Activated CD4-positive, alpha-beta T cell treated with anti-CD3 and anti-CD28 coated beads for 36 hours (primary cell): ENCODE measurements at places on chromosomes 2 and 18.
A peak's percentile ranks its signal among the peaks of the same experiment; 100 is the strongest.

GRCh38 chr2:120861576-120862191, 126.0 kb downstream of the GLI2 start:
- no peak for DNase-seq

GRCh38 chr2:48993576-48993975, 160.7 kb downstream of the FSHR start:
- no peak for DNase-seq

GRCh38 chr2:195543063-195543462, 114.0 kb upstream of the SLC39A10 start:
- no peak for DNase-seq

DNA sequence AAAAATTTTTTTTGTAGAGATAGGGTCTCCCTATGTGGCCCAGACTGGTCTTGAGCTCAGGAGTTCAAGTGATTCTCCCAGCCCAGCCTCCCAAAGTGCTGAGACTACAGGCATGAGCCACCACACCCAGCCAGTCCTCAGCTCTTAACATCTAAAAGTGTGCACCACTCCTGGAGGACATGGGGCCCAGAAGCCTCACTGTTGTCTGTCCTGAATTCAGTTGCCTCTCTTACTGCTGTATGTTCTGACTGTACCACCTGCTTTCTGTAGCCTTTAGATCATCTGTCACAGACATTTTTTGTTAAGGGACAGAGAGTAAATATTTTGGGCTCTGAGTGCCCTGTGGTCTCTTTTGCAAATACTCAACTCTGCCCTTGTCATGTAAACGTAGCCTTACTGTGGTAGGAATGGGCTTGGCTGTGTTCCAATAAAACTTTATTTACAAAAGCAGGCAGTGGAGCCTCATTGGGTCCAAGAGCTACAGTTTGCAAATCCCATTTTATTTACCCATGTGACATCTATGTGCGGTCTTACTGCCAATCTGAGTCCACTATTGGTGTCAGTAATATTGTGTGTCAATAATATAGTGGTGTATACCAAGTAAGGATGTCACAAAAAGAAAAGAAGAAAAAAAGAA, 38.1 kb downstream of the TMEM37 start:
- no peak for DNase-seq

GRCh38 chr2:74259733-74260132, 61.3 kb downstream of the MTHFD2 start:
- DNase-seq = no peak

DNA sequence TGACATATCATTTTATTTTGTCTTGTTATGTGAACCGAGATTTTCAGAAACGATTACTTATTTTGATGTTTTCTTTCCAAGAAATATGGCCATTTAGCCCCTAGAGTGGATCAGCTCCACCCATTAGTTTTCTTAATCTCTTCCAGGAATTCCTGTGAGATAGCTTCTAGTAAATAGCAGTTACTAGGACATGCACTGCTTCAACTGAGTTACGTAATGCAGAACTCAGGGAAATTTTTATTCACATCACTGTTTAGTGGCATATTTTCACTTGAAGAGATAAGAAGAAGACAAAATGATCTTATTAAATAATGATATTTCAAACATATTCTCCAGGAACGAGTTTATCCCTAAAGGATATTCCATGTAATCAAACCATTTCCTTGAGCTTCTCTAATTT, 573.5 kb upstream of the CNTNAP5 start:
- DNase-seq = no peak

DNA sequence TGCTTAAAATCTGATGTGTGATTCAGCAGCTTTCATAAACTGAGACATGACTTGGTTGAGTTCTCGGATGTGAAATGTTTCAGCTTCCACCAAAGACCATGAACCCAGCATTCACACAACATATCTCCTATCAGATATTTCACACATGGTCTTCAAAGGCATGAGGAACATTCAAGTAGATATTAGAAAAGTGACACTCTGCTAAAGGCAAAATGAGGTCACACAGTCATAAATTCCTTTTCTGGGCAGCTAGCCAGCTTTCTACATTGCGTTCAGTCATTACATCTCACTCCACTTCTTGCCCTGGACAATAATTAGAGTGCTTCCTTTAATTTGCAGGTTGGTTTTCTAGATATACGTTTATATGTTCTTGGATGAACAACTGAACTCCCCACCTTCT, 96.7 kb downstream of the GAREM1 start:
- DNase-seq = no peak

DNA sequence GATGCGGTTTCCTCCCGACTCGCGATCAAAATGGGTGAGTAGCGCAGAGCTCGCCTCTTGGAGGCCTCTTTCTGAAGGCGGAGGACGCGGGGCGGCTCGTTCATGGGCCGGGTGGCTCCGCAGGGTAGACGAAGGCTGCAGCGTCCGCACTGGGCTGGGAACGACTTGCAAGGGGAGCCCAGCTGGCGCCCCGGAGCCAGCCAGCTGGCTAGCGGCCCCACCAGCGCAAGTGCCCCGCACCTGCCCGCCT, 328 bp upstream of the PASK start:
- DNase-seq = no peak

- DNase-seq = no peak
Observed at GRCh38 chr2:180882959-180883358, 97.4 kb upstream of the UBE2E3 start.

DNA sequence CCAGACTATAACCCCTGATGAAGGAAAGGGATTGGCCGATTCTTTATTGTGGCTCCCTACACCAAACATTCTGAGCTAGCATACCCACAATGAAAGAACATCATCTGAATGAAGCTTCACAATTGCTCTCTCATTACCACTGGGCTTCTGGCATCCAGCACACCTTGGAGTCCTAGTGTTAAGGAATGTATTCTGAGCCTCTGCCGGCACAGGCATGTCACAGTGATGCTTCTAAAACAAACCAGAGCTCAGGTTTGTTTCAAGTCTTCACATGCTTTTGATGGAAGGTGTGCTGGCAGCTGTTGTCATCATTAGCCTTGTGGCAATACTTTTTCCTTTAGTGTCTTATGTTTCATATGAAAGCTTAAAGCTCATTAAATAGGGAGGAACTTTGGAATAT, 76.3 kb upstream of the RBBP8 start:
- no peak for DNase-seq

DNA sequence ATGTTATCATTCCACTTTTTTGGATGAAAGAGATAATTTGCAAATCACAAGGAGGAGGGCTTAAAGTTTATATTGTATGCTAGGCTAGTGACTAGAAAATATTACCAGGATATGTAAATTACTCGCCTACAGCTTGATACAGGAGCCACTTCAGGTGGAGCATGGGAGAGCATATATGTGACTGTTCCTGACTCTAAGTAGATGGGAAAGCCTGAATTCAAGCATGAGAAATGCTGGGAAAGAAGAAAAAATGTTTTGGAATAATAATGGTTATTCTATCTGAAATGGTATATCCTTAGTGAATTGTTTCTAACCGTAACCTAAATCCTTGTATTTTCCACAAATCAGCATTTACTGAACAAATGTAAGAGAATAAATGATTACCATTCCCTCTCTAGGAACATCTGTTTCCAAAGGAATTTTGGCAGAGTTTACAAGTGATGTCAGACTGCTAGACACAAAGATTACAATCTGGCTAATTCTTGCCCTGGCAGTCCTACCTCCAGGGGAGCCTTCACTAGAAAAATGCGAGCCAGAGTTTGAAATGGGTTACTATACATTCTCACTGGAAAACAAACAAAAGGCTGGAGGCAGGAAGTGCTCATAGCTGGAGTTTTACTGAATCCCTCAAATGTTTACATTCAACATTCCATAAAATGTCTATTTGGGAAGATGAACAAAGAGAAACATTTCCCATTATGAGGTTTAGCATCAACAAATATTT, 129.4 kb upstream of the MAPRE2 start:
- DNase-seq = no peak

GRCh38 chr2:39547811-39548719, 111.0 kb upstream of the MAP4K3 start:
- no peak for DNase-seq

- DNase-seq = no peak
Observed at GRCh38 chr2:204986641-204987040, 441.4 kb downstream of the PARD3B start.

DNA sequence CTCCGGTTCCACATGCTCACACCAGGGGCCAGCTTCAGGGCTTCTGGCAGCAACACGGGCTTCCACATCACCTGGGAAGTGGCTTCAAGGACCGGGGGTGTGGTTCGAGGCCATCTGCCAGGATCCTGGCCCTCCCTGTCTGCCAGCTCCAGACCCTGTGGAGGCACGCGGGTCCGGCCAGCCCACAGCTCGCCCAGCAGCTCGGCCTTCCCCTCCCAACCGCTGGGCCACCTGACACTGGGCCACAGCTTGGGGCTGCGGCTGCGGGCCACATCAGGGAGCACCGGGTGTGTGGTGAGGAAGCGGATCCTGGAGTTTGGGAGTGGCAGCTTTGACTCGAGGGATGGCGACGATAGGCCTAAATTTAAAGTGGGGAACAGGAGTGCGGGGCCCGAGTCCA, 7.0 kb downstream of the C2orf81 start:
- DNase-seq = no peak

DNA sequence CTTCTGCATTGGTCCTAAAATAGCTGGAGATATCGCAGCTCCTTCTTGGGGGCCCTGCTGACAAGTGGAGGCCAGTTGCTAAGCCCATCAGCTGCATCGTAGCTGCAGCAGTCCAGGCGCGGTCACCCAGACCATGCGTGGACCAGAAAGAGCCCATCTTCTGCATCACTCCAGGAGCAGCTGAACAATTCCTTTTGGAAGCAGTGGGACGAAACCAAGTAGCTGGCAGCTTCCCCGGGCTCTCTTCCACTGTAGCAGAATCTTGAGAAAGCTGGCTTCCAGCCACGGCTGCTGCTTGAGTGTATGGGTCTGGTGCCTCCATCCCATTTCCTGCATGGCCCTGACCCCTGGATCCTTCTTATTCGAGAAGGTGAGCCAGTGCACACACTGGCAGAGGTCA, 22.2 kb upstream of the CAB39 start:
- no peak for DNase-seq

DNA sequence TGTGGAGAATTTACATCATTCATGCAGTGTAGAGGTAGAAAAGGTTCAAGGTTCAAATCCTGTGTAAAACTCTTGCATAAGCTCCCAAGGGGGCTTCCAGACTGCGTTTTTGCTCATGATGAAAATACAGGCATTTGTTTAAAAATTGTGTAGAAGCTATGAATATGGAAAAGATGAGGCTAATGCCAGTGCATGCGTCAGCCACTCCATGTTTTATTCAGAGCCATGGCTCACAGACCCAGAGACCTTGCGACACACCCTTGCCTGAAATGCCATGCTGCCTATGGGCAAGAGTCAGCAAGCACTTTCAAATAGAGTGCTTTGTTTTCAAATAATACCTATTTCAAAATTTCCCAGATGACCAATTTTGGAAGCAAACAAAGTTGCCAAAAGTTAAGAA, 262.3 kb downstream of the TRIB2 start:
- DNase-seq = no peak

DNA sequence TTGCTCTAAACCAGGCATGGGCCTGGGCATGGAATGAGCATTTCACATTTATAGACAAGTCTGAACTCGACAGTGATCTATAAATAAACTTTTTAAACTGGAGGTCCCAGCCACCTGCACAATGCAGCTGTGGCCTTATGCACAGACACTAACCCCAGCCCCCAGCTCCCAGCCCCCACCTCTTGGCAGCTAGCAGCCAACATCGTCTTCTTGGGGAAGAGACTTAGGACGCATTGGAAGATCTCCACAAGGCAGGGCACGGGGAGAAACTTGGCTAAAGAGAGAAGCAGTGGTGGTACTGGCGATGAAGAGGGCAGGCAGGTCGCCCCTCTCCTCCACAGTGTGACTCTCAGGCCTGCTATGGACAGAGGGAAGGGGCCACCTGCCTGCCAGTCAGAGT, 213.2 kb downstream of the ANAPC1 start:
- DNase-seq = no peak

GRCh38 chr2:45821558-45822271, 170.2 kb downstream of the PRKCE start:
- no peak for DNase-seq

DNA sequence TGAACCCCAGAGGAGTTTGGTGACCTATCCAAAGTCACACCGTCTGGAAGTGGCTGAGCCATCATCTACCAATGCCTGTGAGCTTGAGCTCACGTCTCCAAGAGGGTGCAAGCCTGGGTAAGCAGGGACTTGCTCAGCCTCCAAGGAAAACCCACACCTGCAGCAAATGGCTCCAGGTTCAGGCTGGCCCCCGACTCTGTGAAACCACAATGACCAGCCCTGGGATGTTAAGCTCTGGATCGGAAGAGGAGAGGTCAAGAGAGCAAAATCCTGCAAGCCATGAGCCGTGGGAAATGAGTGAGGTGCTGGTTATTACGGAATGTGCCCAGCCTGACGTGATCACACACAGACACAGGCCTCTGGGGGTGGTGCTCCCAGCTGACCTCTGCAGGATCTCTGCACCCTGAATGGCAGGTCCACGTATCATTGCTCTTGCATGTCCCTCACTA, 94.1 kb upstream of the OTOS start:
- DNase-seq = no peak

DNA sequence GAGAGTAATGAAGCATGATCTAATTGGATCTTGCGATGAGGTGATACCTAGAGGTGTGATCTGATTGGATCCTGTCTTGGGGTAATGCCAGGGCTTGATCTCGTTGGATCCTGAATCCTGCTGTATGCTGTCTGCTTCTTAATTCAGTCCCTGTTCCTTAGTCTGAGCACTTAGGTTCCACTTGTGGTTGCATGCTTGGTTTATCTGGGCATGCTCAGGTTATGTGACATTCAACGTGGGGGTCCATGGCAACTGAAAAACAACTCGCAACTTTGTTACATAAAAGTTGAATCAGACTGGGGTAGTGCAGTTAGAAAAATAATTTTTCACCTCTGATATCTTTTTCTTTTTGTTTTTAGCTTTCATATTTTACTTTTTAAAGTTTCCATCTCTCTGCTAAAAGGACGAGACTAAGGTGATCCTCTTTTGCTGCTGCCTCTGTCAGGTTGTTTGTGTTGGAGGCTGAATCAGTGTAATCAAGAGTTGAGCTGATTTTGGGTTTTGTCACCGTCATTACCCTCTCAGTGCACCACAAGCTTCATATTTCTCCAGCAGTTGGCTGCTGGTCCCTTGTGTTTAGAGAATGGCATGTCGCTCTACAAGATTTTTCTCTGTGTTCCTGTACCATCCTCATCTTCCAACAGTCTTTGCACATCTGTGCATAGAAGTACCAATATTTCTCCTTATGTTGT, 67.9 kb downstream of the NCOA1 start:
- no peak for DNase-seq

DNA sequence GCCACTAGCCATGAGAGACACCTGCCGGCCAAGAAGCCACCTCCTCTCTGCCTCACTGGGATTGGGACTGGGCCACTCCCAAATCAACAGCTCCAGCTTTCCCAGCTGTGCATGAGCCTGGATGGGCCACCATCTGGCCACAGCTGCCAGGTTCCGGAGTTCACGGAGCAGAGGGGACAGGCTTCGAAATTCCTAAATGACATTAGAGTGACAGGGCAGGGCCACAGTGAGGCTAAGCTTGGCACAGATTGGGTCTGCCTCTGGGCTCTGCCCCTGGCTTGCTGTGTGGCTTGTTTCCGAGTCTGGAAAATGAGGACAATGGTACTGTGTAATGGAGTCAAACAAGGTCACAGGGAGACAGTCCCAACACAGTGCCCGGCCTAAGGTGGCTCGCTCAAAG, 6.5 kb downstream of the DIPK1C start:
- DNase-seq = no peak

GRCh38 chr2:32824070-32824809, 122.5 kb upstream of the LTBP1 start:
- no peak for DNase-seq

- DNase-seq = peak; percentile 33
Observed at GRCh38 chr18:63155910-63156773, 163.4 kb downstream of the BCL2 start.

- DNase-seq = no peak
Observed at GRCh38 chr2:20141806-20142205, 83.1 kb downstream of the SDC1 start.

- DNase-seq = no peak
Observed at GRCh38 chr2:55087501-55087900, 37.2 kb upstream of the RTN4 start.
